ENCODE measurements at places on chromosomes 16 and 17. TPM values are rescaled to one million over a fixed set of nuclear protein-coding genes. Genes with fewer than 3 reads are reported as not detected.

Gene RAD51C
- total RNA-seq, result 32.7 TPM

Gene MT4
- total RNA-seq, result not detected

Gene NAGS
- 0.89 TPM for total RNA-seq

Gene MLLT6
- 147 TPM for total RNA-seq

Gene CCL17
- not detected for total RNA-seq

Gene GAS2L2
- 0.11 TPM for total RNA-seq

Gene RPUSD1
- 23.5 TPM for total RNA-seq

Gene C16orf46
- total RNA-seq, result 2.9 TPM

Gene EFNB3
- 32.3 TPM for total RNA-seq

Gene SLC4A1
- not detected for total RNA-seq

Gene STH
- total RNA-seq, result not detected

Gene RHOT1
- 33.1 TPM for total RNA-seq

Gene GLIS2
- 22.2 TPM for total RNA-seq

Gene C1QTNF1
- 0.67 TPM for total RNA-seq

Gene KIFC3
- 34.5 TPM for total RNA-seq

Gene SOX8
- total RNA-seq, result 6.7 TPM

Gene OTOP3
- total RNA-seq, result 0.67 TPM

Gene UTS2R
- 0.22 TPM for total RNA-seq

Gene SEZ6L2
- 16.2 TPM for total RNA-seq

Gene DBF4B
- total RNA-seq, result 22.6 TPM

Gene KCTD19
- total RNA-seq, result 0.14 TPM

Gene GDE1
- 116 TPM for total RNA-seq

Gene CDRT4
- total RNA-seq, result 27.0 TPM

Gene NPIPB13
- 27.1 TPM for total RNA-seq

Gene KCNJ18
- total RNA-seq, result not detected

Gene RSKR
- 35.5 TPM for total RNA-seq

Gene C16orf74
- 0.42 TPM for total RNA-seq
